ENCODE measurements at places on chromosomes 3 and 15.
A peak's percentile ranks its signal among the peaks of the same experiment; 100 is the strongest.

- DNase-seq: no peak
Observed at GRCh38 chr15:46644501-46645481, 1010.0 kb downstream of the SQOR start.

DNA sequence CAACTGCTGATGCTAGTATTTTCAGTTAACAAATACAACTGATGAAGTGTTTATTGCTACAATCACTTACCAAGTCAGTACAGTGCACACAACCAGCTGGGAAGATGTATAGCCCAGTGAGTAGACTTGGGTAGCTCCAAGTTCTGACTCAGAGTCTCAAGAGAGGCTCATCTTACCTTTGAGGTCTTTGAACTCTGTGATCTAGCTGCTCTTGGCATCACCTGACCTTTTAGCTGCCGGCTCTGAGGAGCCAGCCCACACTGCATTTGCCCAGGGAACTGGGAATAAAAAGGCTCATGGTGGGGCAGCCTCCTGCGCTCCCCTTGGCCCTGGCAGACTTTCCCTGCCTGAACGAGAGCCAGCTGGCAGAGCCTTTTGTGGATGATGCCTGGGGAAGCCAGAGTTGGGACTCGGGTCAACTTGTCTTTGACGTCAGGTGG is 82.6 kb downstream of the CEMIP start:
- peak; percentile 80 for DNase-seq

DNA sequence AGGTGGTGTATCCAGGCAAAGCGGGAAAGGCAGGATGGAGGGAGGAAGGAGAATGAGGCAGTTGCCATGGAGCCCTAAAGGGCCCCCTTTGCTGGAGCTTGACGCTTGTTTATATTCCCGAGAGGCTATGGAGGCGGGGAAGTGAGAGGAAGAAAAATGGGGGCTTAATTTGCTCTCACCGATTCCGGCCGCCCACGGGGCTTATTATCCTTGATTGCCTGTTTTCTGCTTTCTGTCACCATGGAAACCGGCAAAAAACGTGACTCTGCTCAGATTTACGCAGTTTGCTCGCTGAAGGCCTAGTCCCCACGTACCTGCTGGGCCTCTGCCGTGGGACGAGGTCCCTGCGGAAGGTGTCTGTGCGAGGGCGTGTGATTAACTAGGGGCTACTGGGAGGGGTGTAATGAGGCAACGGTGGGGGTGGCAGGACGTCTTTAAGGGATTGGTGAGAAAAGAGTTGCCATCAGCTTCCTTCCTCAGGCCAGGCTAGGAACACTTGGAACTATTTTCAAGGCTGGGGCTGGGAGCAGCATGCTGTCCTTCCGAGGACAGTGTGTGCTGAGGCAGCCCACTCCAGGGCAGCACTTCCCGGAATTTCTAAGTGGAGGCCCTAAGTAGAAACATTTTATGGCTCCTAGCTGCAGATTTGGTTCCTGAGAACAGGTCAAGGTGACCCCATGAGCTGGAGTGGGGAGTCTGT is 110.8 kb upstream of the NDN start:
- DNase-seq: no peak

GRCh38 chr3:110933821-110934426 is 137.7 kb upstream of the NECTIN3 start:
- no peak for DNase-seq

- DNase-seq: peak; percentile 8
Observed at GRCh38 chr3:127062926-127063325, 80.0 kb downstream of the PLXNA1 start.
